ENCODE measurements at places on chromosomes 1 and 21.

GRCh38 chr1:9481048-9481447 is 58.2 kb upstream of the SLC25A33 start:
- no peak for DNase-seq

GRCh38 chr1:89847191-89847729 is 26.4 kb downstream of the LRRC8D start:
- no peak for DNase-seq

GRCh38 chr1:18108299-18109057 is 880 bp downstream of the IGSF21 start:
- no peak for DNase-seq

- DNase-seq, result no peak
Observed at GRCh38 chr1:101139821-101140718, 96.7 kb upstream of the S1PR1 start.

GRCh38 chr1:2459757-2460156 is 16.3 kb upstream of the PLCH2 start:
- no peak for DNase-seq

DNA sequence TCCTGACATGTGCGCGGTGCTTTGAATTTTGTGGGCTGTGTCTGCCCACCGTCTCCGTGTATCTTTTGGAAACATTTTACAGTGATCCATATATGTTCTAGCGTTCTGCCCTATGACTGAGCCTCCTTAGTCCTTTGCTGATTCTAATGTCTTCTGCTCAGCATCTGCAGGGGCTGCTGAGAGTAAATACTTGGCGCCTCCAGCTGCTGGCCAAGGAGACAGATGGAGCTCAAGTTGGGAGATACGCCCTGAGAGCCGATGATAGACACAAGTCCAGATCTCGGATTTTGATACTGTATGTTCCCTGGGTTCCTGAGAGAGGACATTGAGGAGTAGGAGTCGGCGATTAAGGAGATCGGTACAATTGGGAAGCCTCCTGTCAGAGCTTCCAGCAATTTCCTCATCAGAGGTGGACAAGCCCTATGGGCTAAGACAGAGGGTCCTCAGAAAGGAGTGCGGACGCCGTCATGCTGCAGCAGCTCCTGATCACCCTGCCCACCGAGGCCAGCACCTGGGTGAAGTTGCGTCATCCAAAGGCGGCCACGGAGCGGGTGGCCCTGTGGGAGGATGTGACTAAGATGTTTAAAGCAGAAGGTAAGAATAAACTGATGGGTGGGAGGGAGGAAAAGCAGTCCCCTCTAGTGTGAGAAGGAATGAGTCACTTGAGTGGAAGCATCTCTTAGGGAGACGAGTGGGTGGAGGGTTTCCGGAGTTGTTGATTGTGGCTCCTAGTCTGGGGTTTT is 390 bp downstream of the ZFP69B start:
- DNase-seq, result peak; percentile 86

DNA sequence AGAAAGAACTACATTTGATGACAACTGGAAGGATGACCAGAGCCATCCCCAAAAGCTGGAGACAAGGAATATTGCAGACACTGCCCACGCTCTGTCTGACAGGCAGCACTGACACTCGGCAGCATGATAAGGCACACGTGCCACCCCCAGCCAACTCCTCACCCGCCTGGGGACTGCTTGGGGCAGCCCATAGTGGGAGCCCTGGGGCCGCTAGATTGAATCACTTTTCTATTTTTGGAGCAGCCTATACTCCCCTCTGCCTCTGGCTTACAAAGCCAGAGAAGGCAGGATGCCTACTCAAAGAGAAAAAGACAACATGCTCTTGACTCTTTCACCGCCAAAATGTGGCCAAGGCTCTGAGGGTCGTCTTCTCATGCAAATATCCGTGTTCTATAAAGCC is 1.3 kb downstream of the SMG5 start:
- DNase-seq, result peak; percentile 27

DNA sequence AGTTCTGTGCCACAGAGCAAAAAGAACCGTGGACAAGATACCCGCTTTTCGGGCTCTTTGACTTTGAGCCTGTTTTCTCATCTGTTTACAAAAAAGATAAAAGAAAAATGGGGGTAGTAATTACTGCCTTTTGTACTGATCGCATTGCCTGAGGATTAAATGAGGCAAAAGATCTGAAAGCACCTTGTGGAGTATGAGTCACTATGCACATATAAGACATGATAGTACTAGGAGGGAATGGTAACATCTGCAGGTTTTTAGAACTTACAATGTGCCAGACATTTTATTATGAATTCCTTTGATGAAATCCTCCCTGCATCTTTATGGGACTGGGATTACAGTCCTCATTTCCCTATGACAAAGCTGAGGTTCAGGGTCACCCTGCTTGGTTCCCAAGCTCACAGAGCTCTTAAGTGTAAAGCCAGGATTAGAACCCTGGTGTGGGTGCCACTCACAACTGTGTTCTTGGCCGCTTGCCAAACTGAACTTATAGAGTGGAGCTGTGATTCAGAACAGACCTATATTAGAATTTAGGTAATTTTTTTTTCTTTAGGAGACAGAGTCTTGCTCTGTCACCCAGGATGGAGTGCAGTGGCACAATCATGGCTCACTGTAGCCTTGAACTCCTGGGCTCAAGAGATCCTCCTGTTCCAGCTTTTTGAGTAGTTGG is 1.8 kb downstream of the DISC1 start:
- DNase-seq, result peak; percentile 49

- no peak for DNase-seq
Observed at GRCh38 chr1:181095763-181096184, 7.3 kb downstream of the IER5 start.

GRCh38 chr1:29542548-29542947 is 306.2 kb downstream of the PTPRU start:
- no peak for DNase-seq

DNA sequence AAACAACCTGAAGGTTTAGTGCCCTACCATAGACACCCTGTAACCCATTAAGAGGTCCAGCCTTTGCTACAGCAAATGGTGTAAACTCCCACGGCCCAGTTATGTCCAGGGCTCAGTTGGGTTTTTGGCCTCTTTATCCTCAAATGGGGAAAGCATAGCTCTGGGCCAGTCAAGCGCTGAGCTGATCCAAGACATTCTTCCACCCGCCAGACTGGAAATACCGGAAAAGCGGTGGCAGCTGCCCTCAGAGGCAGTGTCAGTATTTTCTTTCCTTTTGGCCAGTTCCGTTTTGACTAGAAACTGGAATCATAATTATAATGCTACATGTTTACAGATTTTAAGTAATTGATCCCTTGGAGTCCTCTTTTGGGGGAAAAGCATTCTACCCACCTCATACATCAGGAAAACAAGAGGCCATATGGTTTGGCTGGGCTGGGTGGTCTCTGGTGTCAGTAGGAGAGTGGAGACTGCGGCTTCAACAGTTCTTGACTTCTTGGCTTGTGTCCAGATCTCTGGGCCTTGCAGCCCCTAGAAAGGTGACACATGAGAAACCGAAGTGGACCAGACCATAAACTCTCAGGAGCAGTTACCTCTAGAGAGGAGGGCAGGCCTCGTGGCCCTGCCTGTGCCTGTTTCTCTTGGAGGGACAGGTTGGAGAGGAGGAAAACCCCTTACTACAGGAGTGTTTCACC is 30.2 kb upstream of the CLDN14 start:
- DNase-seq, result no peak

DNA sequence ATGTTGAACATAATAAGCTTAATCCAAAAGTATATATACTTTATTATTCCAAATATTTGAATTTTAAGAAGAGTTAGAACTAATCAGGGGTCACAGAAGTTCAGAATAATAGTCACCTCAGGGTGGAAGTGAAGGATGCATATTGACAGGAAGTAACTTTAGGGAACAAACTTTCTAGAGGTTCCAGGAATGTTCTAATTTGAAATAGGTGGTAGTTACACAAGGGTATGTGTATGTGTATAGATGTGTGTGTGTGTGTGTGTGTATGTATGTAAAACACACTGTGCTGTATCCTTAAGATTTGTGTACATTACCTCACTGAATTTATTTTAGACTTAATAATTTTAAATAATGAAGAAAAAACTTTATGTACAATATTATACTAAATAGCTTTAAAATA is 110.4 kb downstream of the ACBD6 start:
- DNase-seq, result no peak

- DNase-seq, result no peak
Observed at GRCh38 chr1:186330758-186331157, 44.3 kb downstream of the TPR start.

GRCh38 chr1:182877842-182878241 is 38.7 kb downstream of the DHX9 start:
- no peak for DNase-seq

DNA sequence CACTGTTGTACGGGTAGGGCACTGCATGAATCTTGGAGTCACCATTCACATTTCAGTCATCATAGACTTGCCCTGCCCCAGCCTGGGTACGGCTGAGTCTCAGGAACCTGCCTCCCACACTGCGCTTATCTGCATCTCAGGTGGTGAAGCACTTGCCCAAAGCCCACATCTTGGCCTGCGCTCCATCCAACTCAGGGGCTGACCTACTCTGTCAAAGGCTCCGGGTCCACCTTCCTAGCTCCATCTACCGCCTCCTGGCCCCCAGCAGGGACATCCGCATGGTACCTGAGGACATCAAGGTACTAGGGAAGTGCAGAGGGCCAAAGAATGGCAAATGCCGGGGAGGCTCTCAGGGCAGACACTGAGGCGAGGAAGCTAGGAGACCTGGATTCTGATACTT is 11.7 kb downstream of the RHOC start:
- no peak for DNase-seq

DNA sequence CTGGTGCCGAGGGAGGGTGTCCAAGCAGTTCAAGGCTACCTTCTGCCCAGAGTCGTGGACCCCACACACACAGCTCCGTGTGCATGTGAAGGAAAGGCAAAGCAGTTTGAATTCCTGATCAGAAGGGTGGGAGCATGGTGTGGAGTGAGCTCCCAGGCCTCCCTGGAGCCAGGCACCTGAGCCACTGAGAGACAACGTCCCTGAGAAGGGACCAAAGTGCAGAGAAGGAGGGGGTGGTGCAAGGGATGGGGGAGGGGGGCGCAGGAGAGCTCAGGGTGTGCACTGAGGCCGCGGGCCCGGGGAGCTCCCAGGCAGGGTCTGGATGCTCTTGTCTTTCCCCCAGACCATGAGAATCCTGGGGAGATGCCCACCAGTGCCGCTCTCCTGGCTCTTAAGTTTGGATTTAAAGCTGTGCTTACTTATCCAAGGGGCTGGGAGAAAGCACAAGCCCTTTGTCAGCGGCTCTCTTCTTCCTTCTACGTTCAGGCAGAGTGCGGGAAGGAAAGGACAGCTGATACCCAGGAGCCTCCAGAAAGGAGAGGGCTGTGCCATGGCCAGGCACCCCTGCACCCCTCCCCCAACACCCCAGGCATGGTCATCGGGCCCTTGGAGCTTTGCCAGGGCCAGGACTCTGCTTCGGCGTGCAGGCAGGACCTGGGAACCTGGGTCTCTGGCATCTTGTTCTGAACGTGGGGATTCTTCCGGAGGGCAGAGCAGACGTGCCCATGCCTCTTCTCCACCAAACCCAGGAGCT is 24.1 kb downstream of the ACTA1 start:
- DNase-seq, result no peak

DNA sequence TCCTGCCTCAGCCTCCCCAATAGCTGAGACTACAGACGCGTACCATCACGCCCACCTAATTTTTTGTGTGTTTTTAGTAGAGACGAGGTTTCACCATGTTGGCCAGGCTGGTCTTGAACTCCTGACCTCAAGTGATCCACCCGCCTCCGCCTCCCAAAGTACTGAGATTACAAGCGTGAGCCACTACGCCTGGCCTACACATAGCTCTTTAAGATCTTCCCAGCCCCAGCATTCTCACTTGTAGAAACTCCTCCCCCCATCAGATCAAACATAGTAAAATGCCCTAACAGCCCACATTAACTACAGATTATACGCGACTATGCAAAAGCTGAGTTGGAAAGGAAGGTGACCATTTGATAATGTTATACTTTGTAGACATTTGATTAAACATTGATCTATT is 634.8 kb downstream of the MATN1 start:
- DNase-seq, result no peak

DNA sequence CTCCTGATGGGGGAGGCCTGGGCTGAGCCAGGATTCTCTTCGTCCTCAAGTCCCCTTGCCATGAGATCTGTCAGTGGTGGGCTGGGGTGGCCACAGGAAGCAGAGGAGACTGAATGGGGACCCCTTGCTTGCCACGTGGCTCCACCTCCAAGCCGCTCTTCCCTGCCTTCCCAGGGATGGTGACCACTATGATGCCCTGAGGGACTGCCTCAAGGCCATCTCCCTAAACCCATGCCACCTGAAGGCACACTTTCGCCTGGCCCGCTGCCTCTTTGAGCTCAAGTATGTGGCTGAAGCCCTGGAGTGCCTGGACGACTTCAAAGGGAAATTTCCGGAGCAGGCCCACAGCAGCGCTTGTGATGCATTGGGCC is 20.9 kb upstream of the TMEM222 start:
- no peak for DNase-seq

- no peak for DNase-seq
Observed at GRCh38 chr1:176211396-176212165, 4.5 kb upstream of the COP1 start.

DNA sequence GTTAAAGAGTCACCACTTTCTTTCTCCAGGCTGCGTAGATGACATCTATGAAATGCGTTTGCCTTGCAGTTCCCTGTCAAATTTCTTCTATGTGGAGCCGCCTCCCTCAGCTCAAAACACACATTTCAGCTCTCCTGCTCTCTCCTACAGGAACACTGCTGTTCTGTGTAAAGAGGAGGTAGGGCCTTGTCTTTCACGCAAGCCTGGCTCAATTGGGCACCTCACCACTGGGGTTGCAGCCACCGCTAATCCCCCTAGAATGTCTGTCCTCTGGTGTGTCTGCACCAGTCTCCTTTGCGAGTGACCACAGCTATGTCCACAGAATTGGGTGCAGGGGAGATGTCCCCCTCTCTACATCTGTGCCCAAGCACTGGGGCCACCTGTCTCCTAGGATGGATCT is 31.8 kb upstream of the CFHR4 start:
- DNase-seq, result no peak

DNA sequence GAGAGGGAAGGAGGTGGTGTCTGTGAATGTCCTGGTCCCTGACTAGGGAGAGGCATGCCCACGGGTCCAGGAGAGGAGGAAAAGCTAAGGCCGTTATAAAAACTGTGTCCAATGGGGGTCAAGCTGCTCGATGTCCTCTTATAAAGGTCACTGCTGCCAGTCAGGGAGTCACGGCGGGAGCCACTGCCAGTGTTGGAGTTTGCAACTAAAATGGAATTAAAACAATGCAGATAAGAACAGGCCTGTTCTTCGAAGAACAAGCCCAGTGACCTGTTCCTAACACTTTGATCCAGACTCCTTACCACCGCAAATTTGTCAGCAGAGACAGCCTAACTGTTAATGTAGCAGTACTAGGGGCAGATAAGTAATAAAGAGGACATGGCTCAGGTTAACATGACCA is 56.1 kb upstream of the SDC3 start:
- no peak for DNase-seq

GRCh38 chr1:220839474-220839873 is 39.8 kb upstream of the HLX start:
- no peak for DNase-seq

All from stimulated activated CD4-positive, alpha-beta T cell treated with anti-CD3 and anti-CD28 coated beads, Interleukin-2, amount 100 ng/mL, for 4 hours (primary cell).